Activated CD4-positive, alpha-beta T cell treated with anti-CD3 and anti-CD28 coated beads, Interleukin-2, amount 10 ng/mL, durations not matched to agents 24 days and 14 days (primary cell): ENCODE measurements at places on chromosomes 12 and 14. TPM values are rescaled to one million over a fixed set of nuclear protein-coding genes. Genes with fewer than 3 reads are reported as not detected.
A peak's percentile ranks its signal among the peaks of the same experiment; 100 is the strongest.

Gene ANO2
- not detected in 2 replicates for total RNA-seq

DNA sequence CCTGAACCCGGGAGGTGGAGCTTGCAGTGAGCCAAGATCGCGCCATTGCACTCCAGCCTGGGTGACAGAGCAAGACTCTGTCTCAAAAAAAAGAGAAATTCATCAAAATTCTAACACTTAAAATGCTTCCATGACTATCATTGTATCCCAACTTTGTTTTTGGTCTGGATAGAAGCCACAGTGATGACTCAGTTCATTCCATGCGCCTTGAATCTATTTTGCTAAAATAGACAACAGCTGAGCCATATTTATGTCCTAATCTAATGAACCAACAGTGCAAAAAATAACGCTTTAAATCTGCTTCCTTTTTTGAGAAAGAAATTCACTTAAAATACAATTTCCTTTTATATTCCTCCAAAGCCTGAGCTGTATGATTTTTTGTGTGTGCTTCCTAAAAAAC, 23.2 kb upstream of the BICD1 start:
- H3K36me3 ChIP-seq, result no peaks in the 10 kb centered on the region
- H3K27me3 ChIP-seq, result no peaks in the 10 kb centered on the region
- no peak overlapping the region for H3K27ac ChIP-seq
- H3K4me1 ChIP-seq, result no peaks in the 10 kb centered on the region
- no peak for DNase-seq

- H3K36me3 ChIP-seq, result peaks cover 77% of the 10 kb centered on the region
- no peak overlapping the region for H3K27ac ChIP-seq
- no peak overlapping the region for H3K4me3 ChIP-seq
- peak; percentile 89 for DNase-seq
- no peaks in the 10 kb centered on the region for H3K4me1 ChIP-seq
Measured at GRCh38 chr12:49043856-49044258, 16.7 kb downstream of the KMT2D start.

- no peaks in the 10 kb centered on the region for H3K4me1 ChIP-seq
- H3K4me3 ChIP-seq, result no peak overlapping the region
- H3K36me3 ChIP-seq, result no peaks in the 10 kb centered on the region
- H3K27ac ChIP-seq, result no peak overlapping the region
- DNase-seq, result no peak
Measured at GRCh38 chr14:79318371-79318770, 892.9 kb downstream of the DIO2 start.
